ENCODE measurements at places on chromosomes 1 and 21. TPM values are rescaled to one million over a fixed set of nuclear protein-coding genes. Genes with fewer than 3 reads are reported as not detected.
A peak's percentile ranks its signal among the peaks of the same experiment; 100 is the strongest.

DNA sequence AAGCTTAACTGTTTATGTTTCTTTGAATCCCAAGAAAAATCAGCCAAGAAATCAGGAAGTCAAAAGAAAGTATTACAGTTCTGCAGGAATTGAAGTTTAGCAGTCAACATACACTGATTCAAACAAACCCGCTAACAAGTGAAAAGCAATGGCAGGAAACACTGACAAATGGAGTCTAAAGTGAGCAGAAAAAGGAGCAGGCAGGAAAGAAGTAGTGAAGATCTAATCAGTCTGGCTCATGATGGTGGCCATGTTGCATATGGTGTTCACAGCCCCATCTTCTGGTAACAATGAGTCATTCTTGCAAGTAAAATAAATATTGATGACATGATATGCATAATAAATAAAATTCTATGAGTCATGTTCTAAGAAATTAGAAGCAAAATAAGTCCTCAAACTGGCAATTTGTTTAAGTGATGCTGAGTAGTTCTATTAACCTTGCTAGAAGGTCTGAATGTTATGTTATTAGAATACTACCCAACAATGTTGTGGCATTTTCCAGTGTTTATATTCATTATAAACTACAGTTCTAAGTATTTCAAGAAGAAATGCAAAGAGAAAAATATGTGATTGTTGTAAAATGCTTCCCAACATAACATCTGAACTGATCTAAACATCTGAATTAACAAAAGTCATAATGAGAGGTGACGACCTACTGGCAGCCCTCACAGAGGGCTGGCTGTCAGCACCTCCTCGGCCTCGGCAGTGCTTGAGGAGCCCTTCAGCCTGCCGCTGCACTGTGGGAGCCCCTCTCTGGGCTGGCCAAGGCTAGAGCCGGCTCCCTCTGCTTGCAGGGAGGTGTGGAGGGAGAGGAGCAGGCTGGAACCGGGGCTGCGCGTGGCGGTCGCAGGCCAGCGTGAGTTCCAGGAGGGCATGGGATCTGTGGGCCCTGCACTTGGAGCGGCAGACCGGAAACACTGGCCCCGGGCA is 5.7 kb upstream of the ACBD6 start:
- DNase-seq: no peak

GRCh38 chr1:89489047-89489729 is 35.4 kb upstream of the LRRC8B start:
- DNase-seq: no peak

- DNase-seq: peak; percentile 84
Measured at GRCh38 chr21:26967062-26967913, at the start of gene ADAMTS5. TSS of gene ADAMTS5 (minus strand) at chr21:26967088. CDS start at chr21:26966391, 697 bp downstream.

GRCh38 chr1:220003015-220003414 is 43.3 kb downstream of the EPRS1 start:
- DNase-seq: no peak

DNA sequence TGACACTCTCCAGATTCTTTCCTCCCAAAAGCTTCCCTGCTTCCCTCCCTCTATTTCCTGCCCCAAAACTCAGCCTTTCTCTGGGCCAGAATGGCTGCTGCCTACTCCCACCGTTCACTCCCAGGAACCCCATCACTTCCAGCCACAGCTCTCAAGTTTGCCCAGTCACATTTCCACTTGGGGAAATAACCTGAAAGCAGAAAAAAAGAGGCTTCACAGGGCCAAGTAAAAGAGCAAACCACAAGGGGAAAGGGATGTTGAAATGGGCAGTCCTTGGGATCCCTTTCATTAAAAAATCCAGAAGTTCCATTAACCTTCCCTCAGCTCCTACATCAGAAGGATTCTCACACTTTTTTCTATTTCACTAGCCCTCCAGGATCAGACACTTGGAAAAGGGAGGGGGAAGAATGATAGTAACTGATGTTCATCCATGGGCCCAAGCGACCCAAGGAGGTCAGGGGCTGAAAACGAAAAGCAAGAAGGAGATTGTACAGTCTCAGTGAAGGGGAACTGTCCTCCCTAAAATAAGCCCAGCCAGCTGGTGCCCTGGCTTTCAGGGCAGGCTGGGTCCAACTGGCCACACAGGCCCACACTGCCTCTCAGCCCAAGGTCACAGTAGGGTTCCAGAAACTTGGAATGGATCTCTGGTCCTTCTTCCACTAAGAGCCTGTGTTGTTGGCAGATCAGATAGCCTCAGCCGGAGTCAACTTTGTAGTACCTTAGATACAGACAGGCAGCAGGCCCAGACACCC is 49.7 kb downstream of the DMAP1 start:
- DNase-seq: no peak

GRCh38 chr1:57799490-57800115 is 375.7 kb upstream of the DAB1 start:
- no peak for DNase-seq

DNA sequence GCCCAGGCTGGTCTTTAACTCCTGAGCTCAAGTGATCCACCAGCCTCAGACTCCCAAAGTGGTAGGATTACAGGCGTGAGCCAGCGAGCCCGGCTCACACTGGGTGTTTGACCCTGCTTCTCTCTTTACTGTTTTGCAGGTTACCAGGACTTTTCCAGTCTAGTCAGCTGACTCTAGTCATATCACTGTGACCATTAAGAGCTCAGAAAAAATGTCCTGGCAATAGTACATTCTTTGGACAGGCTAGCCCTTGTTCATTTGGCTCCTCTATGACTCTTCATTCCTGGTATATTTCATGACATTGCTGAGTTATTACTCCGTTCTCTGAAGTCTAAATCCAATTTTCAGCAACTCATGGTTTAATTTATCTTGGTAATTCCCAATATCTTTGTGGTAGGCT is 8.0 kb upstream of the CA6 start:
- no peak for DNase-seq

DNA sequence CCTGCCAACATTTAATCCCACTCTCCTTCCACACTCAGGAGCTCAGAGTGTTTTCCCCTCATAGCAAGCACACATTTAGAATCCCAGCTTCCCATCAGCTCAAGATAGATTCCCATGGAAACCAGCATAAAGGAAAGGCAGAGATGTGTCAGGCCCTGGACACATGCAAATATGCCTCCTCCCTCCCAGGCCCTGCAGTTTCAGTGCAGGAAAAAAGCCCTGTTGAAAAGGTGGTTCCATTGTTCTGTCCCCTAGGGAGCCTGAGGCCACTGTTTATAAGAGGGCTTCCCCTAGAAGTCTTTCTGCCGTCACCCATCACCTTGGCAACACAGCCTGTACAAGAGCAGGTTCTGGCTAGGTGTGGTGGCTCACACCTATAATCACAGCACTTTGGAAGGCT is 3.6 kb downstream of the CACNA1S start:
- DNase-seq: no peak

DNA sequence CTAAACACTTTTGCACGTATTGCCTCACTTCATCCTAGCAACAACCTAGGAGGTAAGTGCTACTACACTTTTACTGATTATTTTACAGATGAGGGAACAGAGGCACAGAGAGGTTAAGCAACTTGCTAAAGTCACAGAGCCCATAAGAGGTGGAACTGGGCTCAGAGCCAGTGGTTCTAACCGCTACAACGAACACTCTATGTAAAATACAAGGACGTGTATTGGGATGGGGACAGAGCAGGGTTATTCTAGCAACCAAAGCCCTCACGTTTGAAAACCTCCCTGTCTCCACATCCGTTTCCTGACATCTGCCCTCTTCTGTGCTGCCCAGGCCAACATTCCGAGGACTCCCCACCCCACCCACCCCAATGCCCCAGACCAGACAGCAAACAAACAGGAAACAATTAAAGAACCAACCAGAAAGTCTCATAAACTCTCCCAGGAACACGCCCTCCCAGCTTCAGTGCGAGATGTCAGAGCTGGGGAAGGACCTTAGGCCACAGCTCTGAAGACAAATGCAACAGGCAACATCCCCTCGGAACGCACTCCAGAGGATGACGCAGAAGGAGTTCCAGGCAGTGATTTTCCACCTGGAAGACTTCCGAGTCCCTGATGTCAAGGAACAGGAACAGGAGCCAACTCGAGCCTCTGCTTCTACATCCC is 41.1 kb downstream of the GLIS1 start:
- no peak for DNase-seq

The BNIPL gene
- total RNA-seq: 0.32 TPM

The AMY1C gene
- not detected for total RNA-seq

The OR2T2 gene
- total RNA-seq: not detected

Measured in cardiac septum (tissue), 1 donor.